ENCODE measurements at places on chromosomes 3 and 15. TPM values are rescaled to one million over a fixed set of nuclear protein-coding genes. Genes with fewer than 3 reads are reported as not detected.

The MFSD1 gene
- total RNA-seq = 8.2 TPM

The LRRC3B gene
- total RNA-seq = 3.0 TPM

The CFAP91 gene
- 2.2 TPM for total RNA-seq

The ZKSCAN7 gene
- 8.9 TPM for total RNA-seq

The POLQ gene
- 16.8 TPM for total RNA-seq

The SOX14 gene
- total RNA-seq = 0.70 TPM

The CCDC71 gene
- 32.0 TPM for total RNA-seq

The CALML4 gene
- total RNA-seq = 8.9 TPM

The CLSTN2 gene
- 0.32 TPM for total RNA-seq

DNA sequence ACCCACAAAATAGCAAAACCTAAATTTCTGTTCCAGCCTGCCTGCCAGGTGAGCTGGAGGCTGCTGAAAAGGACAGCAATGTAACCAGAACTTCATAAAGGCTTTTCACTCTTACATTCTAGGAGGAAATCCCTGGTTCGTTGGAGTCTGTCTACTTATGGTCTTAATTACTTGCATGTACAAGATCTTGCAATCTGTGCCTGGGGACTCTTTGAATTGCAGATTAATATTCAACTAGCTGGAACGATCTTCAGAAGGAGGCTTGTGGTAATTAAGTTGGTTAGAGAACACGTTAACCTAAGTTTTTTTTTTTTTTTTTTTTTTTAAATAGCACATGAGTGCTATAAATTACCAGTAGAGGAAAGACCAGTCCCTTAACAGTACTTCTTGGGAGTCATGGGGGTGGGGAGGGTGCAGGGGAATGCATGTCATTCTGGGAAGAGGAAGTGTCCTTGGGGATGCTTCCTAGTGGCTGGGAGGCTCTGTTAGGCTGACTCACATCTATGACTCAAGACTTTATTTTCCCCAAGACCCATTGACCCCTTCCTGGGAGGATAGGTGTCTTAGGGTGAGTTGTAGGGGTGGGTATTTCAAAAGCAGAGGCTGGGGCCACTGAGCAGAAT lies 139.8 kb downstream of the RAB11A start:
- no peaks in the 10 kb centered on the region for H3K36me3 ChIP-seq
- H3K27ac ChIP-seq = no peak overlapping the region
- H3K4me3 ChIP-seq = no peak overlapping the region
- H3K4me1 ChIP-seq = peaks cover 3% of the 10 kb centered on the region
- DNase-seq = no peak
- no peaks in the 10 kb centered on the region for H3K27me3 ChIP-seq

GRCh38 chr3:185215873-185216606 lies 37.8 kb downstream of the EHHADH start:
- peak overlapping the region; percentile 81 for H3K27ac ChIP-seq
- no peak for DNase-seq
- peaks cover 13% of the 10 kb centered on the region for H3K4me1 ChIP-seq
- no peaks in the 10 kb centered on the region for H3K27me3 ChIP-seq

DNA sequence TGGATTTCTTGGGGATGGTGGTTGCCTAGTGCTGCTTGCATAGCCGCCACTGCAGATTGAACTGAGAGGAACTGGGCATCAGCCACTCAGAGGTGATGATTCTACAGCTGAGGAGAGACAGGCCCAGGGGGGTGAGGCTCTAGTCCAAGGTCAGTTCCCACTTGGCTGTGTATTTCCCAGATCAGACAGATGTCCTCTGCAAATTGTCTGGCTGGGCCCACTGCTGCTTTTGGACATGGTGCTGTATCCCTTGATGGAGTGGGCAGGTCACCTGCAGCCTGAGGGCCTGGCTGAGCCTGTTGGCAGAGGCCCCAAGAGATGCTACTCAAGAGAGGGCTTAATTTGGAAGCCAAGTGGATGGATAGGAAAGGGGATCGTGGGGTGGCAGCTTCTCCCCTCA lies 124.5 kb upstream of the CTDSPL start:
- no peaks in the 10 kb centered on the region for H3K27me3 ChIP-seq
- H3K27ac ChIP-seq = no peak overlapping the region
- no peak overlapping the region for H3K4me3 ChIP-seq
- H3K36me3 ChIP-seq = no peaks in the 10 kb centered on the region

- H3K27me3 ChIP-seq = no peaks in the 10 kb centered on the region
- peaks cover 28% of the 10 kb centered on the region for H3K36me3 ChIP-seq
- H3K4me1 ChIP-seq = peaks cover 5% of the 10 kb centered on the region
- peak overlapping the region; percentile 59 for H3K27ac ChIP-seq
Observed at GRCh38 chr15:36632226-36632625, 52.8 kb downstream of the CDIN1 start.

- DNase-seq = no peak
- H3K36me3 ChIP-seq = 0 out of 2 replicates have a peak, but pooled peaks cover 2% of the 10 kb centered on the region
- peaks cover 29% of the 10 kb centered on the region for H3K27me3 ChIP-seq
- H3K4me3 ChIP-seq = no peak overlapping the region
- H3K4me1 ChIP-seq = peaks cover 4% of the 10 kb centered on the region
- H3K27ac ChIP-seq = no peak overlapping the region
Observed at GRCh38 chr3:15120986-15121385, 22.0 kb upstream of the RBSN start.

DNA sequence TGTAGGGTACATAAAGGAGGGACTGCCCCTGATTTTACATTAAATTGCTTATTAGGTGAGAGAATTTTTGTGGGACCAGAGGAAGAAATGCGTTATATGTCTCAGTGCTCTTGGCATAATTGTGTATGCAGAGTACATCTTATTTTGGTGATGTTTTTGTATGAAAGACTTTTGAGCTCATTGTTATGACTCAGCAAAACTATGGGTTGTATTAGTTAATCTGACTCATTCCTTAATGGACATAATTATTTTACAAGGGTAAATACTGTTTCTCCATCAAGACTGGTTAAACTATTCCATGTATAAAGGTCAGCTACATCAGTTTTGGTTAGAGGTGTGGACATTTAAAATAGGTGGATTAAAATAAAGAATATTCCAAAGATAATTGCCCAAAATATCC lies 156.8 kb downstream of the ALCAM start:
- no peak for DNase-seq
- no peaks in the 10 kb centered on the region for H3K27me3 ChIP-seq
- no peak overlapping the region for H3K4me3 ChIP-seq
- H3K4me1 ChIP-seq = peaks cover 12% of the 10 kb centered on the region
- H3K27ac ChIP-seq = no peak overlapping the region

DNA sequence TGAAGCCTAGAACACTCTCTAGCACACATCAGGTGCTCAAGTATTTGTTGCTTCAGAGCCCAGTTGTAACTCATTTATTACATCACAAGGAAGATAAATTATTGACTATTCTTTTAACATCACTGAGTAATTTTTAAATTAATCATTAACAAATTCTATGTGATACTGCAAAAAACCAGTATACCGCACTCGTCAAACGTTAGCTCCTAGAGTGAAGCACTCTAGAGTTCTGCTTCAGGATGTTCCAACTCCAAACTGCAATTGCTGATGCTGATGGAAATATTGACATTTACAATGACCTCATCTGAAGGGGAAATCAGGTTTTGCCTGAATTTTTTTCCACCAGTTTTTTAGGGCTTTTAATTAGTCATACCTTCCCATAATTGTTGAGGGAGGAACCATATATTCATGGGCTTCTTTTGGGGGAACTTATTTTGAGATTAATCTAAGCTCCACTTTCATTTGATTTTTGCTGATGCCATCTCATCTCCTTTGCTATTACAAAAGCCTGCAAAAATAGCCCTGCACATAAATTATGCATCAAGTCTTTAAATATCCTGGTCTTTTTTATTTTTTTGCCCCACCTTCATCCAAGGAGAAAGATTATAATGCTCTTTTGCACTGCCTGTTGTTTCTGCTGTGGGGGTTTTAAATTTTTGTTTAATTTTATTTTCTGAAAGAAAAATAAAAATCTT lies 123.0 kb upstream of the STAC start:
- H3K27ac ChIP-seq = no peak overlapping the region
- no peak for DNase-seq
- H3K36me3 ChIP-seq = no peaks in the 10 kb centered on the region
- H3K4me1 ChIP-seq = no peaks in the 10 kb centered on the region
- H3K4me3 ChIP-seq = no peak overlapping the region
- no peaks in the 10 kb centered on the region for H3K27me3 ChIP-seq

DNA sequence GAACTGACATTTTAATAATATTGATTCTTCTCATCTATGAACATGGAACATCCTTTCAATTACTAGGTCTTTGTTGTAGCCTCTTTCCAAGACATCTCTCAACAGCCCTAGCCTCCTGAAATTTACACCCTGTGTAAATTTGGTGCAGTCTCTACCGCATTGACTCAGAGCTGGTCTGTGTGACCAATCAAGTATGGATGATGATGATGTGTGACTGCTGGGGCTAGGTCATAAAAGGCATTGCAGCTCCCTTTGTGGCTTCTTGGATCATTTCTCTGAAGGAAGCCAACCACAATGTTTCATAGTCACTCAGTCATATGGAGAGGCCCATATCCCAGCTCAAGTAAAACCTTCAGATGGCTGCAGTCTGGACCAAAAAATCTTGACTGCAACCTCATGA lies 62.1 kb upstream of the FAM3D start:
- H3K36me3 ChIP-seq = peaks cover 14% of the 10 kb centered on the region
- no peak overlapping the region for H3K27ac ChIP-seq
- H3K4me1 ChIP-seq = no peaks in the 10 kb centered on the region
- H3K27me3 ChIP-seq = no peaks in the 10 kb centered on the region
- DNase-seq = no peak
- H3K4me3 ChIP-seq = no peak overlapping the region

DNA sequence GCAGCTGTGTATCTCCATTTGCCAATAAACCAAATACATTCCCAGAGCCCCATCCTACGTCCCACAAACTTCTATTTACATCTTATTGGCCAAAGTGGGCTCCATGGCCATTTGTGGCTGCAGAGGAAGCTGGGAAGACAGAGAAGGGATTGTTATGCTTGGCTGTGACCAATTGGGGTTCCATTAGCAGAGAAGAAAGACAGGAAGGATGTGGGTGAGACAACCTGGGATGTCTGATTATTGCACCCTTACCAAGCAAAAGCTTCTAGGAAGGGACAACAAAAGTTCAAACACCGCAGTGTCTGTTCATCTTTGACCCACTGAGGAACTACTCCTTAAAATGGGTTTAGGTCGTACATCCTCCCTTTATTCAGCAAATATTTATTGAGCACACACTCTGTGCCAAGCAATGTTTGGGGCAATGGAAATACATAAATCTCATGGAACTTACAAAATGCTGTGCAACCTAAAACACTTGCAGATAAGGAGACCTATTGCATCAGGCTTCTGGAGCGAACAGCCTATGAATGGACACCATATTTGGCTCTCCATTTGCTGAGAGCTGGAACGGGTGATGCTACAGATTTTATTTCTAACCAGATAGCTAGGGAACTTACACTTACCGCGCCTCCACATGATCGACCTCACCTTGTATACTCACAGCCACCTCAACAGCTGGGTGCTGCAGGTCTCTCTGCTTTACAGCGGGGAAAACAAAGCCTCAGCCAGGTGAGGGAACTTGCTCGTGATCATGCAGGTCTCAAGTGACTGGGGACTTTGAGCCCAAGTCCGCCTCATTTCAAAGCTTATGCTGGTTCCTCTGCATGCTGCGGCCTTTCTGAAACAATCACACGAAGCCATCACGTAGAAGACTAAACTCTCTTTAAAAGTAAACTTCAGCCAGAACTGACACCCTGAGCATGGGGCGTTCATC lies 21.4 kb upstream of the NR2E3 start:
- no peaks in the 10 kb centered on the region for H3K36me3 ChIP-seq
- no peak overlapping the region for H3K27ac ChIP-seq
- H3K4me1 ChIP-seq = no peaks in the 10 kb centered on the region
- DNase-seq = no peak
- no peaks in the 10 kb centered on the region for H3K27me3 ChIP-seq
- H3K4me3 ChIP-seq = no peak overlapping the region

DNA sequence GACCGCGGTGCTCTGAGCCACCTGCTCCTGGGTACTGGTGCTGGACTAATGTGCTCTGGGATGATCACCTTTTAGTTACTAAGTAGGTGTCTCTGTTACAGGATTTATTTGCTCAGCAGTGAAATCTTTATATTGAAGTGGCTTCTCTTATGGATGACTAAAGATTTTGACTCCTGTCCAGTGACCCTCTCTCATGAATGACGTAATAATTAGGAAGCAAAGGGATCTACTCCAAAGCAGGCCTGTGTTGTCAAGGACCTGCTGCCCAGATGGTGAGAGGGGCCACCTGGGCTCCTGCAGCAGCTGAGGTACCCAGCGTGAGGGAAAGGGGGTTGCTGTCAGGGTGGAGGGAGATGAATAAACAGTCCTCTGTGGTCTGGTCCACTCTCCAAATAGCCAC lies 263.6 kb downstream of the GABRG3 start:
- no peak for DNase-seq
- no peaks in the 10 kb centered on the region for H3K27me3 ChIP-seq
- H3K4me3 ChIP-seq = no peak overlapping the region
- H3K27ac ChIP-seq = no peak overlapping the region
- H3K36me3 ChIP-seq = no peaks in the 10 kb centered on the region
- H3K4me1 ChIP-seq = peaks cover 7% of the 10 kb centered on the region

All from WTC11 (cell line).